NCI-H2029 treated with DMSO at 0.1 percent for 48 hours (cell line): ENCODE measurements at places on chromosomes 7 and 10.

GRCh38 chr10:64426745-64427144 is 905.5 kb downstream of the REEP3 start:
- DNase-seq: no peak

DNA sequence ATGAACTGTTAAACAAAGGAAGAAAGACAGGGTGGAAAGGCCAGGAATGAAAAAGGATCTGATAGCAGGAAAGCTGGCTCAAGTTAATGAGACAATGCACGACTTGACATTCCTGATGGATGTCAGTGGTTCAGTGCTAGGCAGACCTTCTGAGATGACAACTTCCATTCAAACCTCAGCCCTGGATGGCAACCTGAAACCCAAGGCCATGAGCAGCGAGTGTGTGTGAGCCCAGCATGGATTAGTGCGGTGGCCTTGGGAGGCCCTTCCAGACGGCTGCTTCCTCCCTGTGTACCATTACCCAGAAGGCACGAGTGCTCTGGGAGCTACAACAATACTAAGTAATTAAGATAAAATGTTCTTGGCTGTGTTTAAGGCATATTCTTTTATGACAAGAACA is 18.8 kb downstream of the TRIL start:
- no peak for DNase-seq

- no peak for DNase-seq
These were observed 43.2 kb upstream of the NRP1 start for GRCh38 chr10:33377658-33378025.

DNA sequence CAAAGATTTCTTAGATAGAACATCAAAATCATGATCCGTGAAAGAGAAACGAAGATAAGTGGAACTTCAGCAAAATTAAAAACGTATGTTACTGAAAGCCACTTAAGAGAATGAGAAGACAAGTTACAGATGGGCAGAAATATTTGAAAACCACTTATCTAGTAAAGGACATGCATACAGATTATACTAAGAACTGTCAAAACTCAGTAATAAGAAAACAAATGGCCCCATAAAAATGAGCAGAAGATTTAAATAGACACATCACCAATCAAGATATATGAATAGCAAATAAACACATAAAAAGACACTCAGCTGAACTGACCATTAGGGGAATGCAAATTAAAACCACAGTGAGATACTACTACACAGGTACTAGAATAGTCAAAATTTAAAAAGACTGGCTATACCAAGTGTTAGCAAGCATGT is 343.7 kb downstream of the PTEN start:
- no peak for DNase-seq

DNA sequence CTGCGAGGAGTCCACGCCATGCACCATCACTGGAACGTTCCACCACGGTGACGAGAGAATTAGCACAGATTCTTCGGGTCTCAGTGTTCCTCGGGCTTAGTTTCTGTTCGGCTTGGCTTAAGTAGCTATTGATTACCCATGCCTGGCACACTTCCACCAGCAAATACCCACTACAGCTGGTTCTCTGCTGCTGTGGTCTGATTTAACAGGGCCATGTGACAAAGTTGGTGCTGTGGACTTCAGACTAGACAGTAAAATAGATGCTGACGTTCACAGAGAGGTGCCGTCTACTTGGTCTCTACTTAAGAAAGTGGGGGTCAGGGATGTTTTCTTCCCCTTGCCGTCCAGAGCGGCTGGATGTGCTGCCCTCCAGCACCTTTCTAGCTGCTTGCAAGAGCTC is 11.6 kb downstream of the GNA12 start:
- DNase-seq: no peak

GRCh38 chr7:116395141-116395791 is 104.3 kb upstream of the CAV2 start:
- no peak for DNase-seq

DNA sequence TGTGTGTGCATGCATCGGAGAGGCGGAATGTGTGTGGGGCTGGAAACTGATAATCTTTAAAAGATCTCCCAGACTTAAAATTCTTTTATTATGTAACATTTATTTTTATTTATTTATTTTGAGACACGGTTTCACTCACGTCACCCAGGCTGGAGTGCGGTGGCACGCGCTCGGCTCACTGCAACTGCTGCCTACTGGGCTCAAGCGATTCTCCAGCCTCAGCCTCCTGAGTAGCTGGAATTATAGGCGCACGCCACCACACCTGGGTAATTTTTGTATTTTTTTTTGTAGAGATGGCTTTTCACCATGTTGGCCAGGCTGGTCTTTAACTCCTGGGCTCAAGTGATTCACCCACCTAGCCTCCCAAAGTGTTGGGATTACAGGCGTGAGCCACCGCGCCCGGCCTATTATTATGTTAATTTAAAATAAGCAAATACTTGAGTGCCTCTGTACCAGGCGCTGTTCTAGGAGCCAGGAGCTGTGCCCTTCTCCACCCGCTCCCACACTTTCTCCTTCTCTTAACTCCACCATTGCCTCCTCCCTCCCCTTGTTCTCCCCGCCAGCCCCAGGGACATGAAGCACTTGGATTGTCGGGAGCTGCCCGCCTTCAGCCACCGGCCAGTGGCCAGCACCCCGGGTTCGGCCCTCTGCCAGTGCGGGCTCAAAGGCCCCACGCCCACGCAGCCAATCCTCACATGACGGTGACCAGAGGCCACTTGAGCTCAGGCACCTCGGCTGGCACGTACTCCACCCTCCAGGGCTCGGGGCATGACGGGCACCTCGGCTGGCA is 163.6 kb downstream of the DNAJB6 start:
- DNase-seq: no peak

GRCh38 chr10:91909117-91909677 is at the start of gene FGFBP3:
Gene FGFBP3, minus strand, starts transcription at chr10:91909486. Its CDS starts 517 bp downstream, at chr10:91908969.
- DNase-seq: no peak

- DNase-seq: no peak
These were observed 3.5 kb downstream of the GCK start for GRCh38 chr7:44185729-44186128.

- DNase-seq: no peak
These were observed 98.9 kb downstream of the NEURL1 start for GRCh38 chr10:103592186-103593021.

DNA sequence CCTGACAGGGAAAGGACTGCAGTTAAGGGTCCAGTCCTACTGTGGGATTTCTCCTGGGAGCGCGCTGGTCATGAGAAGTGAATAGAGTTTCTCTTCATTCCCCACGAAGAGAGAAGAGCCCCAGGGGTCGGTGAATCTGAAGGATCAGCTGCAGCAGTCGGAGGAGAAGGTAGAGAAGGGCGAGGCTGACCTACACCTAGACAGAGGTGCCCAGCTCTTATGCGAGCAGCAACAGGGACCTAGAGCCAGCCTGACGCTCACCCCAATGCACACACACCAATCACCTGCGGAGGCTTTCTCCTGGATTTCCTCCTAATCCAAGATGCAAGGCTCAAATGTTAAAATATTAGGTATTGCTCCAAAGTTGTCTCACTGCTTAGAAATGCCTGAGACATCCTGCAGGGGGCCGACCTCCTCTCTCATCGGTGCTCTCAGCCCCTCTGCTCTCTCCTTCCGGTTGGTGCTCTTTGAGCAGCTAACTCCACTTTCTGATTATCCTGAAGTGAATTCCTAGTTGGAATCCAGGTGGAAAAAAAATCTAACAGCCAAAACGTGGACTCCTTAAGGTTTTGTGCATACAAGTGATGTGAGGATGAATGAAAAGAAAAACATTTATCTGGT is 176.4 kb downstream of the AHR start:
- DNase-seq: no peak

- DNase-seq: no peak
These were observed 2.9 kb downstream of the MNX1 start for GRCh38 chr7:157007470-157008066.

- DNase-seq: no peak
These were observed 17.8 kb upstream of the IFIT2 start for GRCh38 chr10:89283936-89284475.

- no peak for DNase-seq
These were observed 40.4 kb upstream of the OPN4 start for GRCh38 chr10:86613905-86614304.

- DNase-seq: no peak
These were observed 30.8 kb downstream of the LSMEM1 start for GRCh38 chr7:112511451-112512202.
